ENCODE measurements at places on chromosomes 12 and 14. TPM values are rescaled to one million over a fixed set of nuclear protein-coding genes. Genes with fewer than 3 reads are reported as not detected.

The HSPB8 gene
- total RNA-seq: 12.9 TPM

The CIROP gene
- 0.28 TPM for total RNA-seq

The WNT1 gene
- not detected for total RNA-seq

The MIP gene
- not detected for total RNA-seq

The FAM90A1 gene
- not detected for total RNA-seq

The TMEM30B gene
- total RNA-seq: under 0.01 TPM

The GOLGA5 gene
- 59.5 TPM for total RNA-seq

The KCNA5 gene
- total RNA-seq: not detected

The TSHR gene
- total RNA-seq: not detected

The EGLN3 gene
- total RNA-seq: 0.28 TPM

The NRXN3 gene
- total RNA-seq: 4.8 TPM

The PRPH gene
- total RNA-seq: not detected

The BICDL1 gene
- total RNA-seq: not detected

The AICDA gene
- total RNA-seq: not detected

The GAS2L3 gene
- 15.6 TPM for total RNA-seq

The ACOT4 gene
- 0.54 TPM for total RNA-seq

The VPS33A gene
- total RNA-seq: 20.3 TPM

The DENND5B gene
- 13.4 TPM for total RNA-seq

The SIX1 gene
- 8.6 TPM for total RNA-seq

The P2RX2 gene
- total RNA-seq: not detected

The PZP gene
- not detected for total RNA-seq

The ATL1 gene
- 12.2 TPM for total RNA-seq

The NTS gene
- not detected for total RNA-seq

The CLEC1B gene
- not detected for total RNA-seq

The TAPBPL gene
- 3.4 TPM for total RNA-seq

The ACSM4 gene
- not detected for total RNA-seq

The GZMB gene
- not detected for total RNA-seq

The SIRT4 gene
- total RNA-seq: 2.0 TPM

The TCP11L2 gene
- total RNA-seq: 32.8 TPM

The RHEBL1 gene
- 0.72 TPM for total RNA-seq
